A549 treated with CORT108297 at 1 μM for 4 hours (cell line): ENCODE measurements at places on chromosomes 16 and 17. TPM values are rescaled to one million over a fixed set of nuclear protein-coding genes. Genes with fewer than 3 reads are reported as not detected.

ZP2 gene
- total RNA-seq, result not detected in 5 replicates

ITPRIPL2 gene
- total RNA-seq, result 11.6 to 20.2 TPM (median 16.1 TPM) in 5 replicates

MPO gene
- not detected in 5 replicates for total RNA-seq

KLHL10 gene
- total RNA-seq, result 0.06 to 0.09 TPM (median 0.07 TPM) in 3 of 5 replicates, not detected in the others

GFOD2 gene
- total RNA-seq, result 16.2 to 17.8 TPM (median 16.9 TPM) in 5 replicates

GSDMA gene
- total RNA-seq, result not detected in 5 replicates

HYDIN gene
- total RNA-seq, result 0.18 to 0.47 TPM (median 0.37 TPM) in 5 replicates

NLRC3 gene
- total RNA-seq, result 0.01 to 0.05 TPM (median 0.02 TPM) in 4 of 5 replicates, not detected in the other

PARD6A gene
- total RNA-seq, result 1.0 to 2.3 TPM (median 1.8 TPM) in 5 replicates

SHBG gene
- total RNA-seq, result 0.35 to 1.0 TPM (median 0.66 TPM) in 5 replicates

HOXB2 gene
- 0.51 to 0.76 TPM (median 0.55 TPM) in 5 replicates for total RNA-seq

HBA1 gene
- total RNA-seq, result 0.78 to 1.9 TPM (median 1.1 TPM) in 5 replicates
